ENCODE measurements at places on chromosomes 16 and 17.

- no peak for DNase-seq
Measured at GRCh38 chr17:52145476-52145875, 13.0 kb downstream of the CA10 start.

DNA sequence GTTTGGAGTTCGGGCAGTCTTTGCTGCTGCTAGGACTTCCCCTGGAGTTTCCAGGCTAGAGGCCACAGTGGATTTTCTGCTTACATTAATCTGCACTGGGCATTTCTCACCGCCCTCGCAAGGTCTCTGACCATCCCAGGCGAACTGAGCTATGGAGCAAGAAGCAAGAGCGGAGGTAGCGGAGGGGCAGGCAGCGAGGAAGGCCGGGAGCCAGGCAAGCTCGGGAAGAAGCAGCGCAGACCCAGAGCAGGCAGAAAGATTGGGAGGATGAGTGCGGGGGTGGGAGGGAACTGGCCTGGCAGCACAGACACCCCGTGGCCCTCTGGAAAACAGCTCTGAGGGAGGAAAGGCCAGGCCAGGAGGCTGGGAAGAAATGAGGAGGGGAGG, 3.8 kb downstream of the COTL1 start:
- no peak for DNase-seq

- no peak for DNase-seq
Measured at GRCh38 chr17:63685578-63685977, 14.3 kb downstream of the LIMD2 start.

DNA sequence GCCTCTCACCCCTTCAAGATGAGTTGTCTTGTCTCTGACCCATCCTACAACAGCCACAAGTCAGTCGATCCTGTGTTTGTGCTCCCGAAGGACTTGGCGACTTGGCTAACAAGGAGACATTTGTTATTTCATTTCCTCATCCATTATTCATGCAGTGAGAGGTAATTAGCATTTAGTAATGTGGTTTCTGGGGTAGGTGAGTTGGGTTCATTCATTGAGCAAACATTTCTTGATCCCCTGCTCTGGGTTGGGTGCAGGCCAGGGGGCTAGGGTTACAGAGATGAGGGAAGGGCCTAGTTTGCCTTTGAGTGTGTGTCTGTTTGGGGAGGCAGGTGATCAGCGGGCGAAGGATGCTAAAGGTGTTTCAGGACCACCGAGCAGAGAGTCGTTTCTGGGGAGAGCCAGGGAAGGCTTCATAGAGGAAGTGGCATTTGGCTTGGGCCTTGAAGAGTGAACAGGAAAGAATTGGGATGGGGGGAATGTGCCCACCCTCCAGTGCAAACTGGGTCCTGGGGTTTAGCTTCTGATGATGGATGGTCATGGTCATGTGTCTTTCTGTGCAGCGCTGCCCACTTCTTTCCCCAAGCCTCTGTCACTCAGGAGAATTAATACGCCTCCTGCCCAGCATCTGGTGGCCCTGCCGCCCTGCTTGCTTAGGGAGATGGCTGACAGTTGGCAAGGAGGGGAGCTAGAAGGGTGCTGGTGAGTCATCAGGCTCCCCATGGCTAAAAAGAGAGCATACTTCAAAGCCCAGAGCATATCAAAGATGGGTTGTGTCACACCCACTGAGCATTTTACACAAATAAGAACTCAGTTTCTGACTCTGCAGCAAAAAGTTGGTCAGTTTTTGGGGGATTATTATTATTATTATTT, 38.5 kb downstream of the MSI2 start:
- no peak for DNase-seq

DNA sequence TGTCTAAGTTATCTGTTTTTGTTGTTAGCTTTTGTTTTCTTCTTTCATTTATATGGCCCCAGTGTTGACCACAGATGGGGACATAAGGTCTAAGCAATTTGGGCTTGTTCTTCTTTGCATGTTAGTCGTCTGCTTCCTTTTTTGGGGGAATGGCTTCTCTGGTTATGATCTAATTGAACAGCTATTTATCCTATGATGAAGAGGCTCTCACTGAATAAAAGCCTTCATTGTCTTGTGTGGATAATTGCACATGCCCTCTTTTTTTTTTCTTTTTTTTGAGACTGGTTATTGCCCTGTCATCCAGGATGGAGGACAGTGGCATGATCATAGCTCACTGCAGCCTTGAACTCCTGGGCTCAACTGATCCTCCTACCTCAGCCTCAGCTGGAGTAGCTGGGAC, 13.7 kb downstream of the SMARCE1 start:
- no peak for DNase-seq

DNA sequence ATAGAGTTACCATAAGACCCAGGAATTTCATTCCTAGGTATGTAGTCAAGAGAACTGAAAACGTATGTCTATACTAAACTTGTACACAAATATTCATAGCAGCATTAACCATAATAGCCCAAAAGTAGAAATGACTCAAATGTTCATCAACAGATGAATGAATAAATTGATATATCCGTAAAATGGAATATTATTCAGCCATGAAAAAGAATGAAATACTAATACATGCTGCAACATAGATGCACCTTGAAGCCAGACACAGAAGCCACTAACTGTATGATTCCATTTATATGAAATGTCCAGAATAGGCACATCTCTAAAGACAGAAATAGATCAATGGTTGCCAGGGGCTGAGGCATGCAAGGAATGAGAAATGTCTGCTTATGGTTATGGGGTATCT, 484.1 kb downstream of the SLC39A11 start:
- DNase-seq = no peak

DNA sequence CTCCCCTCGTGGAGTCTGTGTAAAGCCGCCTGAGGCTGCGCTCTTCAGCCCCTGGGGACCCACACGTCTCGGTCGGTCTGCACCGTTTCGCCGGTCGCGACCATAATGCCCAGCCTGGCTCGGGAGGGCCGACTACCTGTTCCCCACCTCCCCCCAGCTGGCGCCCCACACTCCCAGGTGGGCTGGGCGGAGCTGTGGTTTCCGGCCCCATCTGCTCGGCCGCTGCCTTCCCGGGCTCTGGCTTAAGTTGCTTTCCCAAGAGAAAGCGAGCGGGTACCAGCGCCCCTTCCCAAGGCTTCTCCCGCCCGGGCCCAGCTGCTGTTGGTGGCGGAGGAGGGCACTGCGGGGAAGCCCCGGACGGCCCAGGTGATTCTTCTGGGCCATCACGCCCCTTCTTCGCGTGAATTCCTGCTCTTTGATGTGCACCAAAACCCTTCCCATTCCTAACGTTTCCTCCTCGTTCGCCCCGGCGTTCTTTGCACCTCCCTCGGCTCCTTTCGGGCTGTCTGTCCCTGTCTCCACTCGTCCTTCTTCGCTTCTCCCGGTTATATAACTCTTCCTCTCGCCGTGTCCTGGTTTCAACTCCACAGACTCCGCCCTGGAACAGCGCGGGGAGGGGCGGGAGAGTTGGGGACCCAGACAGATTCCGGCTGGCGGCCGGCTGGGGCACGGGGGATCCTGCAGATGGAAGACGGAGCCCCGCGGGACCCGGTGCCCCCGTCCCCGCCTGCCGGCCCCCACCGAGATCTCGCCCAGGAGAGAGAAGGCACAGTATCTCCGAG, 2.0 kb downstream of the KDM6B start:
- no peak for DNase-seq

GRCh38 chr16:66335704-66336329, 30.7 kb upstream of the CDH5 start:
- no peak for DNase-seq
